ENCODE measurements at places on chromosomes 3 and 15.

DNA sequence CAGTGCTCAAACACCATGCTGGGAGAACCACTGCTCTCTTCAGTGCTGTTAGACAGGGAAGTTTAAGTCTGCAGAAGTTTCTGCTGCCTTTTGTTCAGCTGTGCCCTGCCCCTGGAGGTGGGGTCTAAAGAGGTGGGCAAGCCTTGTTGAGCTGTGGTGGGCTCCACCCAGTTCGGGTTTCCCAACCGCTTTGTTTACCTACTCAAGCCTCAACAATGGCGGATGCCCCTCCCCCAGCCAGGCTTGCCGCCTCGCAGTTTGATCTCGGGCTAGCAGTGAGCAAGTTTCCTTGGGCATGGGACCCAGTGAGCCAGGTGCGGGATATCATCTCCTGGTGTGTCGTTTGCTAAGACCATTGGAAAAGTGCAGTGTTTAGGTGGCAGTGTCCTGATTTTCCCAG, 670.2 kb upstream of the ALCAM start:
- DNase-seq: peak; percentile 1

DNA sequence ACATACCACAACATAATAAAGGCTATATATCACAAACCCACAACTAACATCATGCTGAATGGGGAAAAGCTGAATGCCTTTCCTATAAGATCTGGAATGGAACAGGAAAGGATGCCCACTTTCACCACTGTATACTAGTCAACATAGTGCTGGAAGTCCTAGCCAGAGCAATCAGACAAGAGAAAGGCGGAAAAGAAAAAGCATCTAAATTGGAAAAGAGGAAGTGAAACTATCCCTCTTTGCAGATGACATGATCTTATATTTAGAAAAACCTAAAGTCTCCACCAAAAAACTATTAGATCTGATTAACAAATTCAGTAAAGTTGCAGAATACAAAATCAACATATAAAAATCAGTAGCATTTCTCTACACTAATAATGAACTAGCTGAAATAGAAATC, 14.6 kb upstream of the PIK3CA start:
- DNase-seq: no peak

GRCh38 chr3:38651153-38651789, 1.8 kb upstream of the SCN5A start:
- peak; percentile 81 for DNase-seq

DNA sequence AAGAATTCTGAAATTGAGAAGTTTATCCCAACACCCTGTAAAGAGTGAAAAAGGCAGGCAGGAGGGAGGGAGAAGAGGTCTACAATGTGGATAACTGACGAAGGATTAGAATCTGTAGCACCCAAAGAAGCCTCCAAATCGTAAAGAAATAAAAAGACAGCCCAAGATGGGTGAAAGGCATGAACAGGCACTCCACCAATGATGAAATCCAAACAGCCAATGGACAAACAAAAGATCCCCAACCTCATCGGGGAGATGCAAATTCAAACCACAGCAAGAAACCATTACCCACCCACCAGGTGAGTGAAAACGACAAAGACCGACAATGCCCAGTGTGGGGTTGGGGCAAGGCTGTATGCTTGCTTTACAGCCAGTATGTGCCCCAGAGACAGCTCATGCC, 85.6 kb downstream of the IQSEC1 start:
- no peak for DNase-seq

DNA sequence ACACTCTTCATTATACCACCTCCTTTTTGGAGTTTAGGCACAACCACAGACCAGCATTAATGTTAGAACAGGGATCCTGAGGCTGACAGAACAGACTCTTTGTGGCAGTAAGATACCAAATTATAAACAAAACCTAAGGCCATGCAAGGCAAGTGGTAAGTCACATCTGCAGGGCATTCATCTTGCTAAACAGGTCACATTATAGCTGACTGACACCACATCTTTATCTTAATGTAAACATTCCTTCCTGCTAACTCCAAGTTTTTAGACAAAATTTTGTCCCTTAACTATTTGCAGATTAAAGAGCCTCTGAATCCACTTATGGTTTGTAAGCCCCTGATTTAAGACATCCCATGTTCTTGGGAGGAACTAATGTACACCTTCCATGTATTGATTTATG, 500.6 kb downstream of the PYDC2 start:
- DNase-seq: no peak

- DNase-seq: no peak
Measured at GRCh38 chr3:110493438-110494092, 578.1 kb upstream of the NECTIN3 start.

- DNase-seq: no peak
Measured at GRCh38 chr3:171346019-171346418, 114.2 kb downstream of the TNIK start.

GRCh38 chr3:40124918-40125317, 184.6 kb upstream of the EIF1B start:
- DNase-seq: no peak

- DNase-seq: no peak
Measured at GRCh38 chr15:99574048-99574447, 8.3 kb downstream of the MEF2A start.

DNA sequence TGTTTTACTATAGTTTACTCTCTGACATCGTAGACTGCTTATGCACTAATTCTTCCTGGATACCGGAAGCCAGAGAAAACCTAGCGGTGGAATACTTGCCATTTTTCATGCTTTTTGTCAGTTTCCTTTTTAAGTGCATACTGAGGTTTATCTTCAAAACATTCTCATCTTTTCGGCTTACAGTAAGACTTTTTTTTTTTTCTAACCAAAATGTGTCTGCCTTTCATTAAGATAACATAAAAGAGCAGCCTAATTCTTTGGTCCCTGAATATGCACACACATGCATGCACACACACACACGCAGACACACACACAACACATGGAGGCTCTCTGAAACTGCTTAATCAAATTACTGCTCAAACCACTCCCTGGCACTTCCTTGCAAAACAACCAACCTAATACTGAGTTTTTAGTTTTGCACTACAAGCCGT, 1.3 kb downstream of the ZNF445 start:
- no peak for DNase-seq

DNA sequence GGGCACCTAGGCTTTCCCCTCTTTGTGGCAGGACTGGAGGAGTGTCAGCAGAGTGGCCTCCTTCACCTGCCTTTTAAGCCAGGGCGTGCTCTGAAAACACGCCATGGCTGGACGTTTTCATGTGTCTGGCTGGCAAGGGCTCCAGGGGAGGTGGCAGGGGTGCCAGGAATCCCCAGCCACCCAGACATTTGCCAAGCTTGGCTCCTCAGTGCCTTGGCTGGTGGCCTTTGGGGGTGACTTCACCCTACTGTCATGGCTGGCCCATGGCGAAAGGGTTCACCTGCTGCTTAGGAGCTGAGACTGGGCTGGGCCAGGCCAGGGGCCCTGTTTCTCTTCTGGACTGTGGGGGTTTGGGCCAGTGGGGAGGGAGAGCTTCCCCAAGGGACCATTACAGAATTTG, 17.6 kb downstream of the KLF13 start:
- no peak for DNase-seq

DNA sequence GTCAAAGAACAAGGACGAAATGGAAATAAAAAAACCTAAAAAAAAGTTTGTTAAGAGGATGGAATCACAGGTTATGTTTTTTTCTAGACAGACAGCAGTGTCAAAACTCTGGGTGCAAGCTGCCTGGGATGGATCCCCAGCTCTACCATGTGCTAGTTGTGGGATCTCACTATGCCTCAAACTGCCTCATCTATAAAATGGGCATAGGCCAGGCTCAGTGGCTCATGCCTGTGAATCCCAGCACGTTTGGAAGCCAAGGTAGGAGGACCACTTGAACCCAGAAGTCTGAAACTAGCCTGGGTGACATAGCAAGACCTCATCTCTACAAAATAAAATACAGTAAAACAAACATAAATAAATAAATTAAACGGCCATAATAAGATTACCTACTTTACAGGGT, 4.6 kb downstream of the PLD1 start:
- DNase-seq: no peak

- DNase-seq: no peak
Measured at GRCh38 chr15:55775316-55775715, 32.4 kb upstream of the PRTG start.

DNA sequence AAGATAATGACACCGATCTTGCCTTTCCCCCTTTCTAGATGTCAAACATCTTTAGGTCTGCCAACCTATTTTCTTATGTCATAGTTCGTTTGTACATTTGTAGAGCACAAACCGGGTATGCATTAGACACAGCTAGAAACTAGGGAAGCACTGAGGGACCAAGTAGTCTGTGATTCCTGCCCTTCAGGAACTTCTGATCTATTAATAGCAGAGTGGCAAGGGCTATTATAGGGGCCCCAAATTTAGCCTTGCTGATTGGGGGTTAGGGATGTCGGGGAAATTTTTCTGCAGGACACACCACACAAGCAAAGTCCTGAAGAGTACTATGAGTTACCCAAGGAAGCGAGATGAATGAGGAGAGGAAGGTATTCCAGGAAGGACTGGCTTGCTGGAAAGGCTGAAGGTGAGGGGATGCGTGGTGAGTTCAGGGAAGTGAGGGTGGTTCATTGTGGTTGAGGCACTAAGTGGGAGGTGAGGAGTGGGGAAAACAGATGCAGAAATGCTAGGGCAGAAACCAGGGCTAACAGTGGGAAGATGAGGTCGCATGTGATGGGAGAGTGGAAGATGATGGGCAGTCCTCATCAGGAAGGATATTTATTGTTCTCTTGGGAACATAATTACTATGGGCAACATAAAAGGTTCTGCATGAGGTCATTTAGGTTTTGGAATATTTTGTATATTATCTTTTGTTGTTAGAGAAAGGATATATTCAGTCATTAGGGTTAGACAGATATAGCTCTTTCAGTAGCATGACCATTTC, 144.3 kb downstream of the CMSS1 start:
- no peak for DNase-seq

- DNase-seq: no peak
Measured at GRCh38 chr3:115843206-115843605, 219.9 kb downstream of the GAP43 start.

DNA sequence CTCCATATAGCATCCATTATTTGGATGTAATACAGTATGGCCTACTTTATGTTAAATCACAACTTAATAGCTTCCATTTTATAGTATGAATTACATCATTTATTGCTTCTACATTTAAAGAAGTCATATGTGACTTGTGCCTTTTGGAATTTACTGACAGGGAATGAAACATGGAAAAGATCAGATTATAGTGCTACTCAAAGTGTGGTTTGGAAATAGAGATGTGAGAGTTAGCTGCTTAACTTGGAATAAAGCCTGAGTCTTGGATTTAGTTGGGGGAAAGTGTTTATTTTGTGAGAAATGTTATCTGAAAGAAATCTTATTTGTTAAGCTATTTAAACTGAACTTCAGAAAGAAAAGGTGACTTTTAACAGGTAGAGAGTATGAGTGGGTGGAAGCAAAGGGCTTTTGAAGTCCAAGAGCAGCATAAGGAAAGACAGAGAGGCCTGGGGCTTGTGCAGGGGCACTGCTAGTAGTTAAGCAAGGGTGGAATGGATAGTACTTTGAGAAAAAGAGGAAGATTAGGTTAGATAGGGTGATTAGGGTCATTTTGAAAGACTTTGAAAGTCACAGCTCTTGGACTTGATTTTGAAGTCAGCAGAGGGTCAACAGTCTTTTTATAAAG, 60.5 kb downstream of the SLMAP start:
- DNase-seq: no peak

DNA sequence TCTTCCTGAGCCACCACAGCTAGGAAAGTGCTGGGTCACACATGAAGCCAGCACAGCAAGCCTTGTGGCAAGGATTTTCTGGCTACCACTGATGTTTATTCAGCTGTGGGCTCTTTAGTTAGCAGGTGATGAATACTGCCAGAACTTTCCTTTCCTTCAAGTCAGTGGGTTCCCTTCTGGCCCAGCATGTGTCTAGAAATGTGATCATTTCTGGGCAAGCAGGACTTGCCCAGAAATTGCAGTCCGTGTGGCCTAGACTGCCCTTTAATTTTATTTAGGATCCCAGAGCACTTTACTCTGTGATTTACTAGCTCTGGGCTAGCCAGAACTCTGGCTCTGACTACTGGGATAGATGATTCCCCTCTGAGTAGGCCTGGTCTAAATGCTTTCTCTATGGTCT, 397.5 kb downstream of the ZIC4 start:
- no peak for DNase-seq

DNA sequence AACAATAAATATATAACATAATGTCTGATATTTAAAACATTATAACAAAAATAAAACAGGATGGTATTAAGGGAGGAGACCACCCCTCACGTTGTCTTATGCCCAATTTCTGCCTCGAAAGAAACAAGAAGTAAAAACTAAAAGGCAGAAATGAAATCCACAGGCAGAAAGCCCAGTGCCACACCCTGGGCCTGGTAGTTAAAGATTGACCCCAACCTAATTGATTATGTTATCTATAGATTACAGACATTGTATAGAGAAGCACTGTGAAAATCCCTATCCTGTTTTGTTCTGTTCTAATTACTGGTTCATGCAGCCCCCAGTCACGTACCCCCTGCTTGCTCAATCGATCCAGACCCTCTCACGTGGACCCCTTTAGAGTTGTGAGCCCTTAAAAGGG, 22.3 kb upstream of the ACP3 start:
- DNase-seq: no peak

DNA sequence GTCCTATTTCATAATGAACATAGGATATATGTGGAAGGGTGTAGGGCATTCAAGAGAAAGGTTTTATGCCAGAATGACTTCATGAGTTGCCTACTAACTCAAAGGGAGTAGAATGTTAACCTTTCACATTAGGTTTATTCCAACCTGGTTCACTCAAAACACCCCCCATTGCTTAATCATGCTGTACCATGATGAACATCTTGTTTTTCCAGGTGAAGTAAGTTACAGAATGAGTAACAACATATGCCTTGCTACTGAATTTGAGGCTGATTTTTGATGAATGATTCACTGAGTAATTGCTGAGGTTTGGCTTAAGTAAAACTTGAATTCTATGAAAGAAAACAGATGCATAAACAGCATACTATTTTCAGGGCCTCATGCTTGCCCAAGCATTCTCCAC, 5.9 kb upstream of the CLDN16 start:
- no peak for DNase-seq

GRCh38 chr3:14962762-14963161, 15.4 kb downstream of the NR2C2 start:
- DNase-seq: no peak

GRCh38 chr15:95018888-95019545, 787.7 kb downstream of the MCTP2 start:
- DNase-seq: no peak

- no peak for DNase-seq
Measured at GRCh38 chr3:21747966-21748555, 2.9 kb downstream of the ZNF385D start.

Data from activated CD4-positive, alpha-beta T cell treated with anti-CD3 and anti-CD28 coated beads for 48 hours (primary cell).